ENCODE measurements at places on chromosomes 1 and 21. TPM values are rescaled to one million over a fixed set of nuclear protein-coding genes. Genes with fewer than 3 reads are reported as not detected.
A peak's percentile ranks its signal among the peaks of the same experiment; 100 is the strongest.

The SPAG17 gene
- total RNA-seq: not detected

GRCh38 chr1:43238085-43238484, 31.7 kb upstream of the TMEM125 start:
- peak; percentile 68 for DNase-seq

DNA sequence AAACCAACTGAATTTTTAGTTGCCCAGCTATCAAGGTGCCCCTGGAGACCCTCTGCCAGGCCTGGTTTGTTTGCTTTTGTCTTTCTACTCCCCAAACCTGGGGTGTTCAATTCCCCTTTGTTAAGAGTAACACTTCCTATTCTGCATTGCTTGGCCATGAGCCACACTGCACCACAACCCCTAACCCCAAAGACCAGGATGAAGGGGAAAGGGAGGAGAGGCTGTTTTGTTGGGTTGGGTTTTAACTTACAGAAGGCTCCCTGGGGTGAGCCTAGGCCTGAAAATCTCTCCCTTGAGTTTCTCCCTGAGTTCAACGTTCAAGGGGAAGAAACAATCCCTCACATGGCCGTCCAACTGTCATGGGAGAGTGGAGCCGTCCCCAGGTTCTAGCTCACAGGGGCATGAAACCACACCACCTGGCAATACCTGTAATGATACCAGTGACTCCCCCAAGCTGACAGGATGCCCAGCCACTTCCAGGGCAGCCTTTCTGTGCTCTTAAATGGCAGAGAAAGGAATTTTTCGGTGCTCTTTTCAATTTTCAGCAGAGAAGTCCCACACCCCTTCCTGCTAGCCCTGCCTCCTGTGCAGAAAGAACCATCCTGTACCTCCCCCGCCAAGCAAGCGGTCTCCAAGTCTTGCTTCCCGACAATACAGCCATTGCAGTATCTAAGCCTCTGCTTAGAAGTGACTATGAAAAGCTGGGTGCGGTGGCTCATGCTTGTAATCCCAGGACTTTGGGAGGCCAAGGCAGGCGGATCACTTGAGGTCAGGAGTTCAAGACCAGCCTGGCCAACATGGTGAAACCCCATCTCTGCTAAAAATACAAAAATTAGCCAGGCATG, 14.9 kb downstream of the SLC45A3 start:
- no peak for DNase-seq

The F3 gene
- total RNA-seq: 0.07 TPM

The OLFM3 gene
- not detected for total RNA-seq

The TNFRSF4 gene
- 418 TPM for total RNA-seq

Data from activated CD4-positive, alpha-beta T cell treated with anti-CD3 and anti-CD28 coated beads for 36 hours (primary cell).